AG04449 (cell line): ENCODE measurements at places on chromosomes 7 and 10.

GRCh38 chr7:74231232-74231590 lies 21.4 kb downstream of the LAT2 start:
- no peak for DNase-seq

DNA sequence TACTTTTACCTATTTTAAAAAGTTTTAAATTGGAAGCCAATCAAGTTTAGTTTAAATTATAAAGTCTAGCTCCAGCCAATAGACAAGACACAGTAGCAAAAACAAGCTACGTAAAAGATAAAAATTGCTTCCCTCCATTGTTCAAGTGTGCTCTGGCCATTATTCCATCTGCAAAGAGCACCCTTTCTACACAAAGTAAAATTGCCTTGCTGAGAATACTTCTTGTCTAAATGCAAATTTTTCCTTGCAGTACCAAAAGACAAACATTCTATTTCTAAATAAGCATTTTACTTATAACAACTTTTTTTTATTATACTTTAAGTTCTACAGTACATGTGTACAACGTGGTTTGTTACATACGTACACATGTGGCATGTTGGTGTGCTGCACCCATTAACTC lies 75.9 kb upstream of the ZNF746 start:
- DNase-seq, result no peak

GRCh38 chr7:95430864-95431263 lies 4.0 kb downstream of the PON2 start:
- no peak for DNase-seq

DNA sequence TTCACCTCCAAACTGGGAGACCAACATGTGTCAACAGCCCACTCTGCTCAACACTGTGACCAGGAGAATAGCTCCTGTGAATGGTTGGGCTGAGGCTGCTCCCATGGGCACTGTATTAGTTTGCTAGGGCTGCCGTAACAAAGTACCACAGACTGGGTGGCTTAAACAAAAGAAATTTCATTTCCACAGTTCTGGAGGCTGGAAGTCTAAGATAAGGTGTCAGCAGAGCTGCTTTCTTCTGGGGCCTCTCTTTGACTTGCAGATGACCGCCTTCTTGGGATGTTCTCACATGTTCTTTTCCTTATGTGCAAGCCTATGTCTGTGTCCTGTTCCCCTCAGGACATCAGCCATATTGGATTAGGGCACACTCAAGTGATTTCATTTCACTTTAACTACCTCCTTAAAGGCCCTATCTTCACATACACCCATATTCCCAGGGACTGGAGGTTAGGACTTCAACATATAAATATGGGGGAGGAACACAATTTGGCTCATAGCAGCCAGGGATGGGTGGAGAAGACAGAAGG lies 90.3 kb downstream of the CPED1 start:
- DNase-seq, result no peak

- DNase-seq, result no peak
These were observed 52.7 kb downstream of the SCIN start for GRCh38 chr7:12623223-12623622.

GRCh38 chr7:24842449-24843241 lies 85.4 kb upstream of the GSDME start:
- no peak for DNase-seq

DNA sequence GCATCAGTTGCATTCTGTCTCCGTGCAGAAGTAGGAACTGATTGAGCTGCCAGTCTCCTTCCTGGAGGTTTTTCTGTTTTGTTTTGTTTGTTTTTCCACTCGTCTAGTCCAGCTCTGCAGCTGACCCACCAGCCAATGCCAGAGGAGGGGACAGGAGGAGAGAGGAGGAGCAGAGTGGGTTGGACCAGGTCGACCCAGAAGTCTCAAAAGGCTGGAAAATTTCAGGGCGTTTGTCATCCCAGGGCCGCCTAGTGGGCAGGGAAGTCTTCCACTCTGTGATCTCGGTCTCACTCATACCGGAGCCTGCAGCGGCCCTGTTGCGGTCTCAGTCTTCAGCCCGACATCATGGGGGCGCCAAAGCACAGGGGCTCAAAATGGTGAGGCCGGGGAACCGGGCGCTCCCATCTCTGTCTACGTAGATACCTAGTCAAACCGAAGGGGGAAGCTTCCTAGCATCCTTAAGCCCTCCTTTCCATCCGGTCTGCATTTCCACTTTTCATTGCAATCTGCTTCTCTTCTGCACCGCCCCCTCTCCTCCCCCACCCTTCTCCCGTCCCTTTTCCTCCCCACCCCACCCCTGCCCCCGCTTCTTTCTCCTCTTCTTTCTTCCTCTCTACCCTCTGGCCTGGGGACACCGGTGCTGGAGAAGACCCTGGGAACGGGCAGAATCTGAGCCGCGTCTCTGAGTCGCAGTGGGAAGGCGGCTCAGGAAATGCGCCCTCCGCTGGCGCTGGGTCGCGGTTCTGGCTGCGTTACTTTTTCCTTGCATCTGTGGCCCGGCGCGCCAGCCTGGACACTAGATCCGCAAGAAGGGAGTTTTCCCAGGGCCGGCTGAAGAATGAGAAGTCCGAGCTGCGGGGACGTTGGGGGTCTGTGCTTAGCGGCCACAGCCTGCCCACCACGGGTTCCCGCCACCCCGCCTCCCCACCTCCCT lies 16.2 kb upstream of the PAX2 start:
- no peak for DNase-seq

DNA sequence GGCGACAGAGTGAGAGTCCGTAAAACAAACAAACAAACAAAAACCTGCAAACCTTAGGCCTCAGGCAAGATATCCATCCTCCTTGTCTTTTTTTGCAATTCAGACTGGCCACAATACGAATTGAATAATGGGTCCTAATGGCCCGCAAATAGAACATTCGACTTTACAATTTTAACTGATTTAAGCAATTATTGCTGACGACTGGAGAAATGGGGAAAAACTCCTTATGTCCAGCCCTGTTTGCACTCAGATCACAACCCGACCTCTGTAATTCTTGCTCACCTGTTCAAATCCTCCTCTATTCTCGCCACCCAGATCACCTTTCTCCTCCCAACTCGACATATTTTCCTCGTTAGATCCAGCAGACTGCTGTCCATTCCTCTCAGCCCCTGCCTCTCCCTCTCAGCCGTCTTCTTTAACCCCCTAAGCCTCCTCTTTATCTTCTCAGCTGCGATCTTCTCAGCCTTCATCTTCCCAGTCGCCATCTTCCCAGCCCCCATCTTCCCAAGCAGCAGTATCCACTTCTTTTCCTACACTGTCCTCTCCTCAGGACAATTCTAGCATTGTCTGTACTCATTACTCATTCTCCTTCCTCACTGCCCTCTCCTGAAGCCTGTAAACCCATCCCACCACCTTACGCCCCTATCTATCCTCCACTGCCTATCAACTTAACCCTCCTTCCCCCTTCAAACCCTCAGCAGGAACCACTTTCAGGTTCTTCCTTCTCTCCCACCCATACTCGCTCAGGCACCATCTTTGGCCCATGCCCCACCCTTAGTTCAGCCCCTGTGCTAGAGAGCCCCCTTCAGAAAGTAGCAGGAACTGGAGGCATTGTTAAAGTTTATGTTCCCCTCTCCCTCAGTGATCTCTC lies 61.8 kb downstream of the LRRC17 start:
- no peak for DNase-seq

- no peak for DNase-seq
These were observed 34.8 kb downstream of the MGMT start for GRCh38 chr10:129501652-129502436.

DNA sequence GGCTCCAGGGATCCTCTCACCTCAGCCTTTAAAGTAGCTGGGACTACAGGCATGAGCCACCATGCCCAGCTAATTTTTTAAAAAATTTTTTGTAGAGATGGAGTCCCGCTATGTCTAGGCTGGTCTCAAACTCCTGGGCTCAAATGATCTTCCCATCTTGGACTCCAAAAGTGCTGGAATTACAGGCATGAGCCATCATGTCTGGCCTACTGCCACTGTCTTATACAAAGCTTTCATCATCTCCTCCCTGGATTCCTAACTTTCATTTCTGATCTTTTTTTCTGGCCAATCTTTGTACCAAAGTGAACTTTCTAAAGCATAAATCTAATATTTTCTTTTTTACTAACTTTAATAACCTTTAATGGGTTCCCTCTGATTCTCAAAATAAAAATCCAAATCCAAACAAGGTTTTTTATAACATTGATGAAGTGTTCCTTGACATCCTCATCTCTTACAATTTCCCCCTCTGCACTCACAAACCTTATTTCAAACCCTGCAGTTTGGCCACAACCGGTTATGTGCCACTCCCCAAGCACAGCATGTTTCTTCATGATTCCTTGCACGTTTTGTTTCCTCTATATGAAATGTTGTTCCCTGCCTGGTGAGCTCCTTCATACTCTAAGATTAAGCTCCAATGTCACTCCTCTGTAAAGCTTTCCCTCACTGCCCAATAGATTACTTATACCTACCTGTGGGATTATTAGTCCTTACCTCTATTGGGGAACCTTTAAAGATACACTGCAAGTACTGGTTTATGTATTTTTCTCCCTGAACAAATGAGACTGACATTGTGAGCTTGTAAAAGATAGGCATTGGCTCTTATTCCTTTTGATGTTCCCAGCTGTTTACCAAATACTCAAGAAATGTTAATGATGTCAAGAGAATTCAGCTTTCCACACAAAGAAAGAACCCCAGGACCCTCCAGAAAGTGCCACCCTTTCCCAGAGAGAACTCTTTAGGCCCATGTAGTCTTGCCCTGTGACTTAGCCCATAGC lies 101.7 kb downstream of the HOXA1 start:
- no peak for DNase-seq

GRCh38 chr7:44583146-44583865 lies 1.3 kb upstream of the TMED4 start:
- DNase-seq, result no peak

DNA sequence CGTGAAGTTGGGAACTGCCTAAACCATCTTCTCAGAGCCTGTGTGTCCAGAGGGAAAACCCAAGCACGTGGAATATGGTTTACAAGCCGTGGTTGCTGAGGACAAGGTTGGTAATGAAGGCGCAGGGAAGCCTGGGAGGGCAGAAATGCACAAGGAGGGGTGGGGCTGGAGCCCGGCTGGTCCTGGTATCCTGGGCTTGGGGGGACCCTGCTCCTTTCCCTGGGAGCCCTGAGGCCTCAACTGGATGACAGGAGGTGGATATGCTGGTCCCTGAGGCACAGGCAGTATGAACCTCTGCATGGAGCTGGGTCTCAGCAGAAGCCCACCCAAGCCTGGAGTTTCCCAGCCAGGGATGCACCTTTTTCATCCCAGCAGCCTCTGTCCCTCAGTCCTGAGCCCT lies 80.3 kb upstream of the RET start:
- no peak for DNase-seq

- peak; percentile 67 for DNase-seq
These were observed 164.0 kb downstream of the FANK1 start for GRCh38 chr10:126060261-126060931.

GRCh38 chr7:135448753-135449152 lies 61.1 kb downstream of the CNOT4 start:
- DNase-seq, result no peak

- no peak for DNase-seq
These were observed 6.5 kb upstream of the VWC2 start for GRCh38 chr7:49766966-49767365.

DNA sequence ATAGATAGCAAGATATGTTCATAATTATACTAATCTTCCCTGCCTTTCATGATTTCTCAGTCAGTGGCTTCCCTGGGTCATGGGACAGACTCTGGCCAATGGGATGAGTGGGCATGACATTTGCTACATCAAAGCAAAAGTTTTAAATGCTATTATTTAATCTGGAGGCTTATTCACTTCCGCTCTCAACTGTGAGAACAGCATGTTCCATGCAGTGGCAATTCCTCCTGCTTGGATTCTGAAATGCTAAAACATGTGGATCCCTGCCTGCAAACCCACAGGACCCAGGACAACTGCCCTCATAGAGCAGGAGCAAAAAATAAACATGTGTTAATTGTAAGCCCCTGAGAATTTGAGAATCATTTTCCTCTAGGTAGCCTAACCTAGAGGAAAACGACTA lies 1412.4 kb upstream of the CELF2 start:
- DNase-seq, result no peak

GRCh38 chr7:151320263-151320845 lies 21.3 kb upstream of the NUB1 start:
- DNase-seq, result no peak

DNA sequence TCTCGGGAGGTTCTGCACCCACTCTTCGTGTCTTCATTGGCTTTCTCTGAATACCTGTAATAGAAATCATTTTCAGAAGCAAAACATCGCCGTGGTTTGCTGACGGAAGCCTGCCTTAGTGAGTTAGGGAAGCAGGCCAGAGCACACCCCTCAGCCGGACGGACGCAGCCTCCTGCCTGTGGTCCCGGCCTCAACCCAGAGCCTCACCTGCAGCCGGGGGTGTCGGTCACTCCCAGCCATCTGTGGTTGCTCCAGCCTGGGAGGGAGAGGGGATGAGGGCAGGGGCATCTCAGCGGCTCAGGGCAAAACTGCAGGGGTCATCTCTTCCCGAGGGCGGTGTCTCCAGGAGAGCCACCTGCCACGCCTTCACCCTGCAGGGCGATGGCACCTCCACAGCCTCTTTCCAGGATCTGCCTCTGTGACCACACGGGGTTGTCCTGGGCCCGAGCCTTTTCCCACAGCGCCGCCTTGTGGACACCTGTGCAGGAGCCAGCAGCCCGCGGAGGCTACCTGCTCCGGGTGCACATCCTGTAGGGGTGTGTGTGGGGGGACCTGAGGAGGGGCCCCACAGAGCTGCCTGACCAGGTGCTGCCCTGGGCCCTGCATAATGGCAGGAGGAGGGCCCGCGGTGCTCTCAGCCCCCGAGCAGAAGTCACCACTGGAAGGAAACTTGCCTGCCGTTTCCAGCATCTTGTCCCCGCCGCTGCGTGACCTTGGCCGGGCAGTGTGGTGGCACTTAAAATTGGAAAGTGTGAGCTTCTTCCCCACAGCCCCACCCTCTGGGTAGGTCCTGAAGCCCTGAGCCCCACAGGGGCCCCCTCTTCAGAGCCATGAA lies 21.6 kb upstream of the AP5Z1 start:
- no peak for DNase-seq

DNA sequence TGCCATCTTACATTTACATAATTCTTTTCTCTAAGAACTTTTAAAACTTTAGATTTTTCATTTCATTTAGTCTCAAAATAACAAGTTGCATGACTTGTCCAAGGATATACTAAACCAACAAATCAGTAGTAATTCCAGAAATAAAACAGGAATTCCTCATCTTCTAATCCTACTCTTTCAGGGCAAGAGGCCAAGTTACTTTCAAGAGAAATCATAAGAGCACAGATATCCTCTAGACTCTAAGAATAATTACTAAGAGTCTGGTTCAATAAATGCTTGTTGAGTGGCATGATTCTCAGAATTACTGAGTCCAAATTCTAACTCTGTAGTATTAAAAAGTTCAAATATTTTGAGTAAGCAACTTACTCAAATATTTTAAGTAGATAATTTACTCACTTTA lies 12.9 kb downstream of the PDZD8 start:
- DNase-seq, result no peak

GRCh38 chr10:68721673-68722335 lies 765 bp downstream of the CCAR1 start:
- no peak for DNase-seq

GRCh38 chr7:149669121-149669818 lies 104.1 kb downstream of the ZNF467 start:
- DNase-seq, result no peak
